Right atrium auricular region (tissue), 2 donors: ENCODE measurements at places on chromosomes 3 and 15. TPM values are rescaled to one million over a fixed set of nuclear protein-coding genes. Genes with fewer than 3 reads are reported as not detected.

- no peak for DNase-seq
Observed at GRCh38 chr15:101550124-101550523, 60.6 kb upstream of the PCSK6 start.

DNA sequence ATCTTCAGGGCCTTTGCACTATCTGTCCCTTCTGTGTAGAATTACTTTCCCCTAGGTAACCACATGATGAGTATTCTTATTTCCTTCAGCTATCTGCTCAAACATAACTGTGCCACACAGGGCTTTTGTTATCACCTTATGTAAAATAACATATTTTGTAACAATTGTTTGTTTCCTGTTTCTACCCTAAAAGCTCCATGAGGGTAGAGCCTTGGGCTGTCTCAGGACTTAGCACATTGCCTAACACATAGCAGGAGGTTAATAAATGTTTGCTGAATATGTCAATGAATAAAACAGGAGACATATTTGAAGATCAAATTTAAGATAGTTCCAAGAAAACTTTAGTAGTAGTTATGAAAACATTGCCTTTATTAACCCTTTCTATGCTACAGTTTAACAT lies 14.7 kb downstream of the VGLL3 start:
- no peak for DNase-seq

GRCh38 chr3:129404610-129405009 lies 23.8 kb downstream of the EFCAB12 start:
- no peak for DNase-seq

DNA sequence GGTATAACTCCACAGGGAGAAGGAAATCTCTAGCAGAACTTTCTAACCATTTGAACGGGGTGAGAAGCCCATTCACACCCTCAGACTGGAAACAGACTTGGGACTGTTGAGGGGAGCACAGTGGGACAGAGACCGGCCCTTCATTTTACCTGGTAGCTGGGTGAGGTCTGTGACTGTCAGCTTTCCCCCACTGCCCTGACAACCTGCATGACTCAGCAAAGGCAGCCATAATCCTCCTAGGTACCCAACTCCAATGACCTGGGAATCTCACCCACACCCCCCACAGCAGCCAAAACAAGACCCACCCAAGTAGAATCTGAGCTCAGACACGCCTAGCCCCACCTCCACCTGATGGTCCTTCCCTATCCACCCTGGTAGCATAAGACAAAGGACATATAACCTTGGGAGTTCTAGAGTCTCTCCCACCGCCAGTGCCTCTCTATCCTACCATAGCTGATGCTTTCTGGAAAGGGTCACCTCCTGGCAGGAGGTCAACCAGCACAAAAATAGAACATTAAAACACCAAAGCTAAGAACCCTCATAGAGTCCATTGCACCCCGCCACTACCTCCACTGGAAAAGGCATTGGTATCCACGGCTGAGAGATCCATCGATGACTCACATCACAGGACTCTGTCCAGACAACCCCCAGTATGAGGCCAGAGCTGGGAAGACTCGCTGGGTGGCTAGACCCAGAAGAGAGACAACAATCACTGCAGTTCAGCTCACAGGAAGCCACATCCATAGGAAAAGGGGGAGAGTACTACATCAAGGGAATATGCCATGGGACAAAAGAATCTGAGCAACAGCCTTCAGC lies 28.0 kb downstream of the SENP7 start:
- DNase-seq: no peak

CILP gene
- 2.2 TPM for total RNA-seq

DNA sequence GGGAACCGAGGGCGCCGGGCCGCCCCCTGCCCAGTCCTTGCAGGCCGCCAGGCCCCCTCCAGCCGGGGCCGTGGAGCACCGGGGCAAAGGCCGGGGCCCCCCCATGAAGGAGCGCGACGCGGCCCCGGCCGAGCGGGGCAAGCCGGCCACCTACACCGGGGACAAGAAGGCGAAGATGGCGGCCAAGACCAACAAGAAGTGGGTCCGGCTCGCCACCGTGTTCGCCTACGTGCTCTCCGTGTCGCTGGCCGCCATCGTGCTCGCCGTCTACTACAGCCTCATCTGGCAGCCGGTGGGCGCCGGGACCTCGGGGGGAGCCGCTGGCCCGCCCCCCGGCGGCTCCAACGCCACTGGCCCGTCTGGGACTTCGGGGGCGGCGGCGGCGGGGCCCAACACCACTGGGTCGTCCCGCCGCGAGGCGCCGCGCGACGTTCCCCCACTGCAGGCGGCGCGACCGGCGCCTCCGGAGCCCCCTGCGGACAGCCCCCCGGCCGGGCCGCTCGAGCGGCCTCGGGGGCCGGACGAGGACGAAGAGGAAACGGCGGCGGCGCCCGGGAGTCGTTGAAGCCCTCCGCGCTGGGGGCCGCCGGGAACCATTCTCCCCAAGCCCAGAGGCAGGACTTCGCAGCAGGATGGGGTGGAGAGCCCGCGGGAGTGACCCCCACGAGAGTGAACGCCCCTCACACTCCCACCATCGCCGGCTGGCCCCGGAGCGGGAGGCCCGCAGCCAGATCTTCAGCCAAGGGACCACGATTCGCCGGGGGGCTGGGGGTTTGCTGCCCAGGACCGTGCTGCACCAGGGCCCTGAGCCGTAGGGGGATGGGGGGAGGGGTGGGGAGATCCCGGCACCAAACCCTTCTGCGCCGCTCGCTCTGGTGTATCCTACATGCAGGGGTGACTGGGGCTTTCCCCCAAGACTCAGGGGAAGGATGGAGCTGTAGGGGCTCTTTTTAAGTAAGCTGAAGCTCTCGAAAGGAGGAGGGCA lies 753 bp downstream of the INAFM2 start:
- DNase-seq: no peak

- DNase-seq: no peak
Observed at GRCh38 chr15:92687195-92687602, 31.6 kb upstream of the FAM174B start.

- no peak for DNase-seq
Observed at GRCh38 chr15:54519577-54519976, 541.3 kb downstream of the UNC13C start.
